DMS 273 treated with DMSO at 0.1 percent for 48 hours (cell line): ENCODE measurements at places on chromosomes 2 and 18.

- DNase-seq: no peak
These were observed 440.0 kb downstream of the ZNF516 start for GRCh38 chr18:76055025-76055424.

DNA sequence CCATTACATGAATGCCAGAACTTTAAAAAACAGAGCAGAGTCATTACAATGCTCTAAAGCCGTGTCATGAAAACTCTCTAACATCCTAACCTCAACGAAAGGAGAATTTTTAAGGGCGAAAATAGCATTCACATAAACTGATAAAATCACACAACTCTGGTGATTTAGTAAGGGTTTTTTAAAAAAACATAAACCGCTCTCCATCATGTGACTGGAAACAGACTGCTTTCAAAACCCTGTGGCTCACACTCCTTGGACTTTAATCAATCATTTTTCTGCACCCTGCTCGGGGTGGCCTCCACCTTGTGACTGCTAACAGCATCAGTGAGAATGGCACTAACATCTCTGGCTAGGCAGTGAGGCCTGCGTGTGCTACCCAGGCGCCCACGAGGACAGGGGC lies 12.1 kb downstream of the DOCK10 start:
- DNase-seq: no peak

DNA sequence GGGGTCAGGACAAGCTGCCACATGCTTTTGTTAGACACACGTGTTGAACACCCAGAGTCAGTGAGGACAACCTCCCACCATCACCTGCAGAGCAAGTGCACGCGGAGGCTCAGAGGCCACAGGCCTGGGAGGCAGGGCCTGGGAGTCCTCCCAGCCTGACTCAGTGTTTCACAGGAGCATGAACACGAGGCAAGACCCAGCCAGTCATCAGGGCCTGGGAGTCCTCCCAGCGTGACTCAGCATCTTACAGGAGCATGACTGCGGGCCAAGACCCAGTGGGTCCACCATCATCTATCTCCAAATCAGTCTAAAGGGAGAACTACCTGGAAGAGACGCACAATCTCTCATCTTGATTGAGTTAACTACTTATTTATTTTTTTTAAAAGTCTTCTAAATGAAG lies 112.6 kb upstream of the PXDN start:
- no peak for DNase-seq

- DNase-seq: no peak
These were observed 59.0 kb downstream of the E2F6 start for GRCh38 chr2:11406958-11407381.

GRCh38 chr2:120174963-120175581 lies 48.1 kb downstream of the TMEM185B start:
- DNase-seq: no peak

GRCh38 chr2:231454361-231454791 lies 9.9 kb downstream of the NCL start:
- no peak for DNase-seq

DNA sequence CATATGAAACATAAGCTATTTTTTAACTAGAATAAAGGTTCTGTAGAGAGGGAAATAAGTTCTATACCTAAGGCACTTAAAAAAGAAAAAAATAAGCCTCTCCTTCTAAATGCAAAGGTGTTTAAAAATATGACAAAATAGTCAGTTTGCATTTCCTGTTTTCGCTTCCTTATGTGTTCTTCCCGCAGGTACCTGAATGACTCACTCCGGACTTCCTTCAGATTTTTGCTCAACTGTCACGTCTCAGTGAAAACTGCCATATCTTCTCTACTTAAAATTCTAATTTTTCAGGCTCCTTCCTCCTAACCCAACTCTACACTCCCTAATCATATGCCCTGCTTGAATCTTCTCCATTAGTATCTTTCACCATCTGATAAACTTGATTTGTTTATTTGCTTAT lies 1333.1 kb downstream of the LRP1B start:
- no peak for DNase-seq

- no peak for DNase-seq
These were observed 972.0 kb downstream of the DPP10 start for GRCh38 chr2:115414466-115414865.

GRCh38 chr2:156322051-156322685 lies 10.4 kb downstream of the NR4A2 start:
- DNase-seq: no peak

DNA sequence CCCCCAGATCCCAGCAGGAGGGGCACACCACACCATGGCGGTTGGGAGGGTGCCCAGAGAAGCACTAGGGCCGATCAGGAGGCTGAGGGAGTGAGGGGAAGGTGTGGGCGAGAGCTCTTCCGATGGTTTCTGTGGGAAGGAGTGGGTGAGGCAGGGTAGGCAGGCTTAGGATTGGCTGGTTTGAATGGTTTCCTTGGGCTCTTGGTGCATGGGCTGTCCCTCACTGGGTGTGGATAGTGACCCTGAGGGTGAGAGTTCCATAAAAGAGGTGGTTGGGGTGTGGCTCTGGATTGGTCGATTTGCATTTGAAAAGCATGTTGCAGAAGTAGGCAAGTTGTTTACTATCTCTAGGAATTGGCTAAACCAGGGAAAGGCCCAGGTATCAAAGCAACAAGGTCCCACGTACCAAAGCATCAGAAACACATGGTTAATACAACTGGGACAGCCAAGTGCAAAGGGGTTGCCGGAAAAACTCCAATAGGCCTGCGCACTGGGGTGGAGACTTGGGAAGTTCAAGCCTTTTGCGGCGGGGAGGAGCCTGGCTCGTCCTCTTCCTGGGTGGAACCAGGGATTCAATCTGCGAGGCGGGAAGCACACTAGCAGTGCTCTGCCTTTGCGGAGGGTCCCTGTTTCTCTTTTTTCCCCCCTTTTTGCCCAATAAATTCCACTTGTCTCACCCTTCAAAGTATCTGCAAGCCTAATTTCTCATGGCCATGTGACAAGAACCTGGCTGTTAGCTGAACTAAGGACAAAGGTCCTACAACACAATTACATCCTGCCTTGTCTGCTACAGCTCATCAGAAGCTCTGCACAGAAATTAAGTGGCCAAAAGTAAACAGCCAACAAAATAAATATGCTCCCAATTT lies 43.2 kb downstream of the IL1R2 start:
- no peak for DNase-seq

DNA sequence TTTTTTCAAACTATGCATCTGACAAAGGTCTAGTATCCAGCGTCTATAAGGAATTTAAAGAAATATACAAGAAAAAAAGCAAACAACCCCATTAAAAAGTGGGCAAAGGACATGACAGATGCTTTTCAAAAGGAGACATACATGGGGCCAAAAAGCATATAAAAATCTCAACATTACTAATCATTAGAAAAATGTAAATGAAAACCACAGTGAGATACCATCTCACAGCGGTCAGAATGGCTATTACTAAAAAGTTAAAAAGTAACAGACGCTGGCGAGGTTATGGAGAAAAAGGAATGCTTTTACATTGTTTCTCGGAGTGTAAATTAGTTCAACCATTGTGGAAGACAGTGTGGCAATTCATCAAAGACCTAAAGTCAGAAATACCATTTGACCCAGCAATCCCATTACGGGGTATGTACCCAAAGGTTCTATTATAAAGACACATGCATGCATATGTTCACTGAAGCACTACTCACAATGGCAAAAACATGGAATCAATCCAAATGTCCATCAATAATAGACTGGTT lies 643.1 kb upstream of the LRRTM1 start:
- no peak for DNase-seq

GRCh38 chr2:30355306-30355705 lies 91.7 kb upstream of the LCLAT1 start:
- DNase-seq: no peak

DNA sequence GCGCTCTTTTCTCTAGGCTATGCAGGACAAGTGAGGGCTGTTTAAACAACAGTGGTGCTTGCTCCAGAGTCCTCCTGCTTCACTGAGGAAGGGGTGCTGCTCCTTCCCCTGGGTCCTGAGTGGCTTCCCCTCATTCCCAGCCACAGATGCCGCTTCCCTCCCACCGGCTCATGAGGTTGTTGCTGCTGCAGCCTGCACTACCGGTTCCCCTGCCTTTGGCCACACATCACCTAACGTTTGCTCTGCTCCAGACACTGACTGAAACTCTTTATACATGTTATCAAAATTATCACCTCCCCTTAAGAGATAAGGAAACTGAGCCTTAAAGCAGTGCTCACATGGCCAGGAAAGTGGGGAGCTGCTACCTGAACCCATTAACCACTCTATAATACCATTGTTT lies 130.8 kb upstream of the LGALSL start:
- no peak for DNase-seq

DNA sequence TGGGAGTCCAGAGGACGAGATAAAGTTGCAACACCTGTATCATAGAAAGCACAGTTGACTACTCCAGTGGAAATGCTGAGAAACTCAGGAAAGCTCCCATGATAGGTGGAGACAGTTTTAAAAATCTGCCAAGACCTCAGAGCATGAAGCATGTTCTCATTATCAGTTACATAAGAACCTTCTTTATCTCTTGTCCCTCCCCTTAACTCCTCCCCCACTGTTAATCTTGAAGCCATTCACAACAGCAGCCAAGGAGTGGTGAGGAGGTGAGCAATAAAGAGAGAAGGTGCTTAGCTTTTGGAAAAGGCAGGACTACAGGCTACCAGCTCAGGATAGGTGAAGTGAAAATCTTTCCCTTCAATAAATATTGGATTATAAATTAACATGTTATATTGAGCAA lies 657.9 kb downstream of the NYAP2 start:
- DNase-seq: no peak

- no peak for DNase-seq
These were observed 321.5 kb upstream of the NT5C1B start for GRCh38 chr2:18910843-18911242.

DNA sequence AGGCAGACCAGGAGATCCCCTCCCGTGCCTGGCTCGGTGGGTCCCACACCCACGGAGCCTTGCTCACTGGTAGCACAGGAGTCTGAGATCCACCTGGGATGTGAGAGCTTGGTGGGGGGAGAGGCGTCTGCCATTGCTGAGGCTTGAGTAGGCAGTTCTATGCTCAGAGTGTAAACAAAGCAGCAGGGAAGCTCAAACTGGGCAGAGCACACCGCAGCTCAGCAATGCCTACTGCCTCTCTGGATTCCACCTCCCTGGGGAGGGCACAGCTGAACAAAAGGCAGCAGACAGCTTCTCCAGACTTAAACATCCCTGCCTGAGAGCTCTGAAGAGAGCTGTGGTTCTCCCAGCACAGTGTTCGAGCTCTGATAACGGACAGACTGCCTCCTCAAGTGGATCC lies 85.1 kb downstream of the UGP2 start:
- no peak for DNase-seq
